ENCODE measurements at places on chromosomes 7 and 10. TPM values are rescaled to one million over a fixed set of nuclear protein-coding genes. Genes with fewer than 3 reads are reported as not detected.

GRCh38 chr7:51160990-51161615 lies 155.5 kb downstream of the COBL start:
- H3K27me3 ChIP-seq = no peaks in the 10 kb centered on the region
- peak; percentile 49 for DNase-seq
- no peak overlapping the region for H3K27ac ChIP-seq
- H3K4me1 ChIP-seq = no peaks in the 10 kb centered on the region

EPO gene
- polyA plus RNA-seq = 0.19 TPM

SMARCD3 gene
- polyA plus RNA-seq = 29.1 TPM

GRCh38 chr7:102036958-102037357 lies 219.5 kb downstream of the CUX1 start:
- peaks cover 16% of the 10 kb centered on the region for H3K36me3 ChIP-seq
- no peak overlapping the region for H3K4me3 ChIP-seq
- no peak overlapping the region for H3K27ac ChIP-seq
- H3K27me3 ChIP-seq = no peaks in the 10 kb centered on the region
- no peak for DNase-seq
- H3K4me1 ChIP-seq = no peaks in the 10 kb centered on the region

DNA sequence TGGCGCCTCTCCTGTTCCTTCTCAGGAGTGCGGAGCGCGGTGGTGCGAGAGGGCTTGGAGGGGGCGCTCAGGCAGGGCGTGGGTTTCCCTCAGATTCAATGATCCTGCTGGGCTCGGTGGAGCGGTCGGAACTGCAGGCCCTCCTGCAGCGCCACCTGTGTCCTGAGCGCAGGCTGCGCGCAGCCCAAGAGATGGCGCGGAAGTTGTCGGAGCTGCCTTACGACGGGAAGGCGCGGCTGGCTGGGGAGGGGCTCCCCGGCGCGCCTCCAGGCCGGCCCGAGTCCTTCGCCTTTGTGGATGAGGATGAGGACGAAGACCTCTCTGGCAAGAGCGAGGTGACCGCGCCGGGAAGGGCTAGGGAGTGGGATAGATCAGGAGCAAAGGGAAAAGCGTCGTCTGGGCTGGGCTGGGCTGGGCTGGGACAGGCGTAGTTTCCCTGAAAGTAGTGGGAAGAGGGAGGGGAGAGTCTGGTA lies 17.0 kb downstream of the FAM131B start:
- peaks cover 16% of the 10 kb centered on the region for H3K27me3 ChIP-seq
- peaks cover 6% of the 10 kb centered on the region for H3K4me1 ChIP-seq
- no peak overlapping the region for H3K27ac ChIP-seq
- H3K36me3 ChIP-seq = no peaks in the 10 kb centered on the region
- DNase-seq = peak; percentile 69

DNA sequence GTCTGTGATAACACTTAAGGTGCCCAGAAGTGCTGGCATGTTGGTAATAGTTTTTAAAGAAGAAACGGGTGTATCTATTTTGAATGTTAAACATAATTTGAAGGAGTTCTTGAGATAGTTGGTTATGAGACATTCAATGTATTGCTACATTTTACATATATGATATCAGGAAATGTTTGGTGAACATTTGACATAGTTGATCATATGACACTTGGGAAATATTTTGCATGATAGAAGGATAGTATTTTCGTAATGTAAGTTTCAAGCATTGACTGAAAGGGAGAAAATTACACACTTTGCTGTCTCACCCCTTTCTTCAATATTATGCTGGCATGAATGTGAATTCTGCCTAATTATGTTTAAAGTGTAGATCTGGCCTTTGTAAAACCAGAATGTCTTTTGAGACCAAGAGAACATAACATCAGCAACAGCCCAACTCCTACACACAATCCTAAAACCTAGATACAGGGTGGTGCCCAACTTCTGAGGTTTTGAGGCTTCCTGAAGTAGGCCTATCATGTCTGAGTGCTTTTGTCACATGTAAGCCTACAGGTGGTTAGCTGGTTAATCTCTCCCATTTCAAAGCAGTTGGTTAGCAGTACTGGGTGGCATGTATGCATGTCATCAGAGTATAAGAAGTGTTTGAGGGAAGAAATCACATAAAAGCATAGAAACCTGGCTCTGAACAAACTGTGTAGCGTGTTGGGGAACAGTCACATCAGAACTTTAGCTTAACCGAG lies 2.1 kb downstream of the ADD3 start:
- peak overlapping the region; percentile 92 for H3K27ac ChIP-seq
- H3K4me1 ChIP-seq = peaks cover 30% of the 10 kb centered on the region

DNA sequence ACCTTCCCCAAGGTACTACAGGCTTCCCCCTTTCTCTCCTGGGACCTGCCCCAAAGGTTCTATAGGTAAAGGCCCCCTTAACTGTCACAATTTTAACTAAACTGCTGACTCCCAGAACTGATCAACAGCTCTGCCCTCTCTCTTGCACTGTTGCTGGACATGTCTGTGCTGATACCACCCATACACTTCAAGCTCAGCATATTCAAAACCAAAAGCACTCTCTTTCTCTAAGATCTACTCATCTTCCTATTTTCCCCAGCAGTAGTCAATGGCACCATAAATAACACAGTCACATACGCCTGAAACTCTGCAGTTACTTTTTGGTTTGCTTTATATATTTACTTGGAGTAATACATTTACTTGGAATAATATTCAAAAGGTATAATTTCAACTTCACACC lies 12.3 kb downstream of the OSBPL3 start:
- H3K4me1 ChIP-seq = peaks cover 9% of the 10 kb centered on the region
- H3K4me3 ChIP-seq = no peak overlapping the region
- no peak overlapping the region for H3K27ac ChIP-seq
- DNase-seq = no peak
- no peaks in the 10 kb centered on the region for H3K36me3 ChIP-seq
- no peaks in the 10 kb centered on the region for H3K27me3 ChIP-seq

DNA sequence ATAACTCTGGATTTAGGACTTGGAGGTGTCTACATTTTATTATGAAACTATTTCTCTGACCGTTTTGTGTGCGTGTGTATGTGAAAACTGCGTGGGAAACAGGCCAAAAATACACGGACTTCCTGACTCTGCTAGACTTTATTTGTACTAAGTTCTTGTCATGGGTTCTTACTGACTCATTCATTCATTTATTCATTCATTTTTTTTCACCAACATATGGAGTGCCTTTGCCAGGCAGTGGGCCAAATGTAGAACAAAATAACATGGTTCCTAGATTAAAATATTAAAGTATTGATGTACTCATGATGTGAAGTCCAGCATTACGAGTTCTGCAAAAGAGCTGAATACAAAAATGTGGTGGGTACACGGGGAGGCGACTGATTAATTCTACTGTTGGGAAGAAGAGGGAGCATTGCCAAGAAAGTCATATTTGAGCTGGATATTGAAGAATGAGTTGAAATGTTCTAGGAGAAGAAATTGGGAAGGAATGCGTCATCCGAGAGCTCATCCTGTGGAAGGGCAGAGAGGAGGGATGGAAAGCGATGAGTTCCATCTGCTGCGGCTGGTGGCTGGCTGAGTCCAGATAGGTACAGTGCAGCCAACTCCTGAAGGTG lies 24.6 kb downstream of the CACNB2 start:
- H3K4me3 ChIP-seq = no peak overlapping the region
- no peak overlapping the region for H3K27ac ChIP-seq
- no peaks in the 10 kb centered on the region for H3K36me3 ChIP-seq
- no peaks in the 10 kb centered on the region for H3K27me3 ChIP-seq
- no peaks in the 10 kb centered on the region for H3K4me1 ChIP-seq

PNLIPRP2 gene
- 11.9 TPM for polyA plus RNA-seq

DNA sequence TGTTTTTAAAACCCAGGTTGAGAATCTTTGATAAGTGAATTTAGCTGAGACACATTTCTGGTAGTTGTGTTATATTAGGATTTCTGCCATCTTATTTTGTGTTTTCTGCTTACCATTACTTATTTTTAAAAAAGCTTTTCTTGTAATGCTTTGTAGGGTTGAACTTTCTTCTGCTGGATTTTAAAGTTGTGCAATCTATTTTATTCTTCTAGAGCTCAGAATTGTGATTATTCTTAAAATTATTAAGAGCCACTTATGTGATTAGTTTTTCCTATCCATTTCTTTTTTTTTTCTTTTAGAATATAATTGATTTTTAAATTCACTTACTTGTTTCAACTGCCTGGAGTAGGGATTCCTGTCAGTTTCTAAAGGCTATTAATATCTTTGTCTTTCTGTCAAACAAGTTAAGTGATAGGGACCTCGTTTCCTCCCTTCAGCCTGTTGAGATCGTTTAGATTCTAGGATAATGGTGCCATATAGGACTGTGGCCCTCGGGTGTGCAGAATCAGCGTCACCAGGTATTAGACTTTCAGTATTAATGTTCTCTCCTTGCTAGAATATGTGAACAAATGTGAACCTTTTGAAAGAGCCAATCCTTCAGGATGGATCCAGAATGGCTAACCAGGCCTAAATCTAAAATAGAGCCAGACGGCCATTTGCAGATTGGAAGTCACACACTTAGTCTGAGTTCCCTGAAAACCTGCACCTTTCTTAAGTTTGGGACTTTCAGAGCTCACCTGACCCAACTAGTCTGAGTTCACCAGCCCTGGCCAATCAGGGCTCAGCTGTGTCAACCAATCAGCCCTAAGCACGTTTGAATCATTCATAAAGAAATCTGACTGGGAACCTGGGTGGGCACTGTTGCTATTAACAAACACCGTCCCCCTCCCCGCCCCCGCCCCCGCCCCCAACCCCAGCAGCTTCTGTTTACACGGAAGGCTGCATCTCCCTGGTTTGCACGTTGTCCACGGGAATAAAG lies 26.2 kb downstream of the CUX1 start:
- no peak overlapping the region for H3K4me3 ChIP-seq
- H3K36me3 ChIP-seq = no peaks in the 10 kb centered on the region
- DNase-seq = no peak
- H3K27me3 ChIP-seq = no peaks in the 10 kb centered on the region

DNA sequence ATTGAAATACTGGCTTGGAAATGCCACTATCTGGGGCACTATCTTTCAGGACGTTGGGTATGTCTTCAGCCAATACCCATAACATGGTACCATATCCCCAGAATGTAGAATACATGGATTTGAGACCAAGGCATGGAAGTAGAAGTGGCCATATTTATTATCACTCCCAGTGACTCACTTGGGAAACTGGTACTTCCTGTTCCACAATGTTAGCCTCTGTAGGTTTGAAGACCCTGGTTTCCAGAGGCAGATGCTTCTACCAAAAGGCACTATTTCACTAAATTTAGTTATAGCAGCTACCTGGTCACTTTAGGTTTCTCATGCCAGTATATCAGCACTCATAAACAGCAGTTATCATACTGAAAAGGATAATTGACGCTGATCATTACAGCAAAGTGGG lies 184.2 kb downstream of the CCDC71L start:
- DNase-seq = no peak
- no peaks in the 10 kb centered on the region for H3K36me3 ChIP-seq
- H3K4me1 ChIP-seq = no peaks in the 10 kb centered on the region
- H3K4me3 ChIP-seq = no peak overlapping the region
- H3K27me3 ChIP-seq = no peaks in the 10 kb centered on the region
- H3K27ac ChIP-seq = no peak overlapping the region

DNA sequence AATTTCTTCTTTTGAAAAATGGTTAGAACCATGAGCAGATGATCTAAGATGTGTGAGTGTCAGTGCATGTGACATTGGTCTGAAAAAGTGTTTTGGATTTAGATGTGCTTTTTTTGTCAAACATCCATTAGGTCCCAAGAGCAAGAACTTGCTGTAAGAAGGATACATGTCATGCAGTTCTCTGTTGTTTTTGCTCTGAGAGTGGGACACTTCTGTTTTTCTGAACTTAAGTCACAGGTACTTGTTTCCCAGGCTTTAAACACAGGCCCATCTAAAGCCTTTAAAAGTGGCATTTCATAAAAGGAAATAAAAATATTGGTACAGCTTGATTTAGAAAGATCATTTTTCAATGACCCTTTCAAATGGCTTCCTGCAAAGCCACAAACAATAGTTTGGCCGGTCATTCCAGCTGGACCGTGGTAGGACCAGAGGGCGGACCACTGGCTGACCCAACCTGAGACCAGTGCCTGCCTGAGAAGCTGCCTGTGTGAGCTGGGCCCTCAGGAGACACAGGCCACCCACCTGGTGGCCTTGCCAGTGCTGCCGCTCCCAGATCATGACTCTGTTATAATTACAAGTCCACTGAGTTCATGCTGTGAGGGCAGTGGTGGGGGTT lies 92.7 kb downstream of the EEPD1 start:
- no peak overlapping the region for H3K27ac ChIP-seq
- H3K27me3 ChIP-seq = no peaks in the 10 kb centered on the region

DNA sequence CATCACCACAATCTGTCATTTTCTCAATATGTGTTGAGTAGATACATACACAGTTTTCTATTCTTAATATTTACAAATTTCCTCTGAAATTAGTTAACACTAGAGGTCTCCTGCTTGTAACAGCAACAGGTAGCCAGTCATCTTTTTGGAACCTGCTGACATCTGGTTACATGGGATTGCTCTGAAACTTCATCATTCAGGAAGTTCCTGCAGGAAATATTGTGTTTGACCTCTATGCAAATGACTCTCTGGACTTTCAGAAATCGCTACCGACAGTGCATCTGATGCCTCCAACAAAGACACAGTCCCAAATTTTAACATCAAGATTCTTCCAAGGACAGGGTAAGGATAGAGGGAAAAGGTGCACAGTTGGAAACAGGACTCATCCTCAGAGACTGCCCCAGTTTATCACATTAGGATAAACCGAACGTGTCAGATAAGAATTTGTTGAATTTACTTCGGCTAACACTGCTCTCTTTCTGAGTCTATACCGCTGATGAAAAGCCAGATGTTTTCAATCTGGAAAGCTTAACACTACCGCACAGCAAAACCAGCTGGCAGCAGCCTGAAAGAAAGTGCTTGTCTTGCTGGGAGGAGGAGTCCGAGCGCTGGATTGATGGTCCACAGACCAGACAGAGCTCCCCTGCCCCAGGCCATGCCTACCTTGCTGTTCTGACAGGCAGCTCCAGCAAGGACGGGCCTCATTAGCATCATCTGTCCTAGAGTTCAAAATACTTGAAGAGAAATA lies 633.4 kb downstream of the PARD3 start:
- no peaks in the 10 kb centered on the region for H3K4me1 ChIP-seq
- no peak overlapping the region for H3K27ac ChIP-seq
- H3K27me3 ChIP-seq = no peaks in the 10 kb centered on the region
- H3K36me3 ChIP-seq = no peaks in the 10 kb centered on the region

FAM237B gene
- polyA plus RNA-seq = 0.16 TPM

DNA sequence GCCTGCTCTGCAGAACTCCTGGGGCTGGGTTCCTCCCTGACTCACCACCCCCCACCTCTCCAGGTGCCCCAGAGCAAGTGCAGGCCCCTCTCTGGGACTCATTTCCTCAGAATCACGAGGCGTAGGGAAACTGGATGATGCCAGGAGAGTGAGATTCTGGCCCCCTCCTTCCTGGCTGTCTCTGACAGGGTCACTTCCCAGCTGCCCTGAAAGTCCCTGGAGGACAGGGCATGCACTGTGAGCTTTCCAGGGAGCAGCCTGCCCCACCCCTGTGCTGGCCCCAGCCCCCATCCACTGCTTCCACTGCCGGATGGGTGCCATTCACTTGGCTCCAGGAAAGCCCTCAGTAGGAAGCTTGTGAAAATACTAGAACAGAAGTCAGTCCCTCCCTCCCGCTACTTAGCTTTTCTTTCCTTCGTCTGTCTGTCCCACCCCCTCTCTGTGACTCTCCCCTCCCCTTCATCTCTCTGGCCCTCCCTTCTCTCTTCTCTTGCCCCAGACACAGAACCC lies 10.4 kb downstream of the TACR2 start:
- DNase-seq = no peak
- H3K4me1 ChIP-seq = peaks cover 7% of the 10 kb centered on the region
- no peaks in the 10 kb centered on the region for H3K27me3 ChIP-seq
- H3K4me3 ChIP-seq = no peak overlapping the region
- peaks cover 2% of the 10 kb centered on the region for H3K36me3 ChIP-seq
